Cortex of kidney (tissue), 1 donor: ENCODE measurements at places on chromosomes 6 and 20.

DNA sequence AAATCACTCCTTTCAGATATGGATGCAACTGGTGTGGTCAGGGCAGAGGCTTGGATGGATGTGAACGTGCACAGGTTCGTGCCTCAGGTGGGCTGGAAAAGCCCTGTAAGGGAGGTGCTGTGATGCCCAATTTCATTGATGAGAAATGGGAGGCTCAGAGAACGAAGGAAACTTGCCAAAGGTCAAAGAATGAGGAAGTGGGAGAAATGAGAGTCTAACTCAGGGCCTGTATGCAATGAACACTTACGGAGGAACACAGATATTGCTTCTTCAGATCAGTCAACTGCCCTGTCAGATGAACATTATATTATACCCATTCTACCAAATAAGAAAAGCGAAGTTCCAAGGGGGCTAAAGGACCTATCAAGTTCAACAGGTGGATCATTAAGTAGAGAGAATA, 134.7 kb downstream of the RCAN2 start:
- no peak for DNase-seq

DNA sequence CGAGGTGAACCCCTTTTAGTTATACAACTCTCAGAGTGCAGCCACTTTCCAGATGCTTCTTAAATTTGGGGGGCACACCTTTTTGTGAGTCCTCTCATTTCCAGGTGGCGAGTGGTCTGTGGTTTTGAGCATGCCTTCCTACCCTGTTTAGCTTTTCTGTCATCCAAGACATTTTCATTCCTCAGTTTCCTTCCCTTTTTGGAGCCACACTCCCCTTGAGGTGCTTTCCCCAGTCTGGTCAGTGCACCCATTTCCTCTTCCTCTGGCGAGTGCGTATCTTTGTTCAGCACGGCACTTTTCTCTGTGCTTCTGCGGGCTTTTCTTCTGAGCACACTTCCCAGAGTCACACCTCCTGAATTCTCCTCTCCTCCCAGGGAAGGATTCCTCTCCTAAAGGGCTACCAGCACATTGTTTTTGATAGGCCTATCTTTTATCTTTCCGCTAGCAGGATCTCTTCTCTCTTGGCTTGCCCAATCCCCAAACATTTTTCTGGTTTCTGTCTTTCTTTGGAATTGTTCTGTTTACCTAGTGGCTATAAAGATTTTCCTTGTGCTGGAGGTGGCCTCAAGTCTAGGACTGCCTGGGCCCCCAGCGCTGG, 1.4 kb downstream of the PHF20 start:
- DNase-seq, result no peak

- DNase-seq, result no peak
Measured at GRCh38 chr20:51460163-51460562, 82.4 kb downstream of the NFATC2 start.

DNA sequence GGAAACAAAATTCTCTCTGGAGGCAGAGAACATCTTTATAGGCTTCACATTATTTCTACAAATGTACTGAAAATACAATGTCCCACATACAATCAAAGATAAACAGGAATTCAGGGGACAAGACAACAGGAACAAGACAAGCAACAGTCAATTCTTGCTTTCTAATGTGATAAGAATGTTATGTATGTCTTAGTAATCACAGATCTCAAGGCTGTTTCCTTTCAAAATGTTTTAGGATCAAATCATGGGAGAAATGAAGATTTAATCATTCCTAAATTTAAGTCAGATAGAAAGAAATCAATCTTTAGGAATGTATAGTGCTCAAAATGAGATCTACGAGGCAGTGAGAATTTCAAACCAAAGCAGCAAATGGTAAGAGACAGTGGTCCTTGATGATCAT, 32.1 kb downstream of the NEDD9 start:
- DNase-seq, result no peak

GRCh38 chr20:36320898-36321695, 15.0 kb downstream of the DLGAP4 start:
- DNase-seq, result no peak

GRCh38 chr20:46691196-46691595, 2.0 kb upstream of the TP53RK start:
- no peak for DNase-seq

GRCh38 chr6:26604026-26604425, 7.3 kb downstream of the ABT1 start:
- DNase-seq, result no peak

- DNase-seq, result no peak
Measured at GRCh38 chr6:105646391-105646867, 243.5 kb upstream of the PREP start.

GRCh38 chr20:8293750-8294149, 161.7 kb downstream of the PLCB1 start:
- DNase-seq, result no peak

DNA sequence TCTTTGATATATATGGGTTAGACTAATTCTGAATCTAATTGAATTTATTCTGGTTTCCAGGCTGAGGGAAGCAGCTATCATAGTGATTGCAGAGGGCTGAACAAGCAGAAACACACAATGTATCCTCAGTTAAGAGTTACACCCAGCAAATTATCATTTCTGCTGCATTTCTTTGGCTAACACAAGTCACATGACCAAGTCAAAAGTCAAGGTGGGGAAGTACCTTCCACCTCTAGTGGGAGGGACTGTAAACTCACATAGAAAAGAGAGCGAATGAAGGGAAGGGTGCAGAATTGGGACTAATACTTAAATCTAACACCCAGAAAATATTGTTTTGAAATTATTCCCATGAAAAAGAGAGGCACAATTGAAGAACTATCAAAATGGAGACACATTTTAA, 719.7 kb upstream of the MMS22L start:
- no peak for DNase-seq

- no peak for DNase-seq
Measured at GRCh38 chr6:97059473-97059872, 134.9 kb downstream of the KLHL32 start.

- DNase-seq, result no peak
Measured at GRCh38 chr6:26543953-26544352, 5.8 kb downstream of the HMGN4 start.

- DNase-seq, result no peak
Measured at GRCh38 chr6:16511723-16512489, 249.4 kb downstream of the ATXN1 start.

- DNase-seq, result no peak
Measured at GRCh38 chr6:125753218-125753936, 3.9 kb downstream of the HEY2 start.

DNA sequence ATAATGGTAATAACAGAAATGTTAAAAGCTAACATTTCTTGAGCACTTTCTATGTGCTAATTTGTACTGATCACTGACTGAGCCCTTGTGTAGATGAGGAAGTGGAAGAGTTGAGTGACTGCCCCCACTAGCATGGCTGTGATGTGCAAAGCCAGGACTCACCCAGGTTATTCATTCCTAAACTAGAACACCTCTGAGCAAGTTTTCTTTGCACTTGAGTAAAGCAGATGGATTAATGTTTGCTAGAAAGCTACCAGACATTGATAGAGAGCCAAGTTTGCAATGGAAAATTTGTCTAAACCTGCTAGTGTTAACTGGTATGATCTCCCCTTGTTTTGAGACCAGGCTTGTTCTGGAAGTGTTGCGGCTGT, 467.4 kb upstream of the PLCB4 start:
- no peak for DNase-seq

GRCh38 chr6:247351-247750, 44.9 kb upstream of the DUSP22 start:
- no peak for DNase-seq

- no peak for DNase-seq
Measured at GRCh38 chr6:42818878-42819277, 37.0 kb downstream of the BICRAL start.

DNA sequence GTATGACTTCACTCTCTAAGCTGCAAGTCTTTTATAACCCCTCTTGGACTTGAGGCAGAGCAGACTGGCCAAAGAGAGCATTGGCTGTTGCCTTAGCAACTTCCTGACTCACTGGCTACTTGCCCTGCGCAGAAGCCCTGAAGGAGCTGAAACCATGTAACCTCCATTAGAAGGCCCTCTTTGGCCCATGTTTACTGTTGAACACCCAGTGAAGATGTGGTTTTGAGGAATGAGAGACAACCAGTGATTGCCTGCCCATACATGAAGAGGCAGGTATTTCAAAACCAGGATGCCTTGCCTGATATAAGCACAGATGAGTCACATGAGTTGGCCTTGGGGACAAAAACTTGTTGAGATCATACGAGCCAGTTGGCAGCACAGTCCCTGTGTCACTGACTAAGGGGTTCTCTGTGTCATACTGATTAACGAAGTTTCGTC, 182.5 kb downstream of the EDN1 start:
- DNase-seq, result no peak

- no peak for DNase-seq
Measured at GRCh38 chr6:3732345-3733141, 19.0 kb downstream of the PXDC1 start.

DNA sequence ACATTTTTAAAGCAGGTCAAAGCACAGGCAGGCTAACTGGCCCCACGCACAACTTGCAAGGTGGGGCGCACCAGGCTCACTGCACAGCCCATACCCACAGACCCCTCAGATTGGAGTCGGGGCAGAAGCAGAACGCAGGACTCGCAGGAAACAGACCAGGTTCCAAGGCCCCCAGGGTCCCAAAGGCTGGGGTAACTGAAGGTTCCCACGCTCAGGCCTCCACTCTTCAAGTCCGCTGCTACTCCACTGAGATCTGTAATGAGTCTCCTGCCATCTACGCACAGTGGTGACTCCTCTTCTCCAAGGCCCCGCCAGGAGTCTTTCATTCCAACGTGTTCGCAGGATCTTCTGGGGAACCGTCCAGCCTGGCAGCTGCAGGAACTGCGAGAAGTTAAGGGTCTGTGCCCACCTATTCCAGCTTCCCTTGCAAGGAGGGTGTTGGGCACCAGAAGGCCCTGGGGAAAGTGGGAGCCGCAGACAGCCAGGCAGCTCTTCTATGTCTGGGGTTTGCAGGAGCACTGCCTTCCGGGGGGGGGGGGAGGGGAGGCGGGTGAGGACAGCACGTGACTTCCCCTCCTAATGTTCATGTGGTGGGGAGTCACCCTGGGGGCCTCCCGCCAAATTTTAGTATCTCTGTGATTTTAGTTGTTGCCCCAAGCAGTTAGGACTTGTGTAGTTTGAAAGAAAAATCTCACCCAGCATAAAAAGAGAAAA, 2.0 kb upstream of the TAF4 start:
- no peak for DNase-seq

GRCh38 chr6:131001111-131001736, 61.8 kb downstream of the EPB41L2 start:
- DNase-seq, result no peak

GRCh38 chr6:35120746-35121145, 20.4 kb downstream of the TCP11 start:
- DNase-seq, result no peak

DNA sequence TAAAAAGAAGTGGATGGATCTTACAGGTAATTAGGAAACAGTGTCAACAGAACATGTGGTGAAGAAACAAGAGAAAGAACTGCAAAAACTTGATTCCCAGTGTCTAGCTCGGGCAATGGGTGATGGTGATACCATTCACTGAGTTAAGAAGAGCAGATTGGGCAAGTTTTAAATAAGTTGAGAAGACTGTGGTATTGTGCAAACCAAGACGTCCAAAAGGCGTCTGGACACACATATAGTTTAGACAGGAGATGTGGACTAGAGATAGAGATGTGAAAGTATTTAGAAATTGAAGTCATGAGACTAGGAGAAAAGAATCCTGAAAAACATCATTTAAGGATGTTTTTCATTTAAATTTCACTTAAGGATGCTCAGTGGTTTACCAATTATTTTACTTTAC, 53.9 kb downstream of the CDK19 start:
- no peak for DNase-seq

- DNase-seq, result no peak
Measured at GRCh38 chr6:159254186-159254585, 85.0 kb downstream of the FNDC1 start.

- DNase-seq, result no peak
Measured at GRCh38 chr6:52135217-52135616, 47.8 kb upstream of the PKHD1 start.

DNA sequence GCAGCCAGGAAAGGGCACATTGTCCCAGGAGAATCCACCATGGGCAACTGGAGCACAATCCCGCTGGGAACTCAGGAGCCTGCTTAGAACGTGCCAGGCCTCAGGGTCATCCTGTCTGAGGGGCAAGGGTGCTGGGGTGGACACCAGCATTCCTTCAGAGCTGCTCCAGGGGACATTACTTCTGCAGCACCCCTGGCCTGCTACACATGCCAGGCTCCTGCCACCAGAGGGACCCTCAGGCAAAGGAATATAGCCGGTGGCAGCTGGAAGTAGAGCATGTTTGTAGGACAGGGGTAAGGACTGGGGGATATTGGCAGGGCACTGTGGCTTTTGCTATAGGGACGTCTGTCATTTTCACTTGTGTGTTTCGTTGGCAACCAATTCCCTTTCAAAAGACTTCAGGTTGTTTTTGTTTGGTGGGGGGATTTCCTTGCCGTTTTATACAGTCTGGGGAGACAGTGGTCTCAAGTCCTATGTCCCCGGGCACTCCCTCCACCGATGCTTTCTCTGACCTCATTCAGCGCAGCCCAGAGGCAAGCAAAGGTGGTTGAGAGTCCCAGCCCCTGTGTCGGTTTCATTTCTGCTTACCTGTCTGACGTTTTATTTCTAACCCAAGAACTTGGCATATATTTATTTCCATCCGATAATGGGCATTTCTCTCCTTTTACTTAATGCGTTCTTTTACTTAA, 130.8 kb downstream of the JPH2 start:
- DNase-seq, result no peak

GRCh38 chr6:24766680-24767462, 7.9 kb upstream of the GMNN start:
- no peak for DNase-seq

DNA sequence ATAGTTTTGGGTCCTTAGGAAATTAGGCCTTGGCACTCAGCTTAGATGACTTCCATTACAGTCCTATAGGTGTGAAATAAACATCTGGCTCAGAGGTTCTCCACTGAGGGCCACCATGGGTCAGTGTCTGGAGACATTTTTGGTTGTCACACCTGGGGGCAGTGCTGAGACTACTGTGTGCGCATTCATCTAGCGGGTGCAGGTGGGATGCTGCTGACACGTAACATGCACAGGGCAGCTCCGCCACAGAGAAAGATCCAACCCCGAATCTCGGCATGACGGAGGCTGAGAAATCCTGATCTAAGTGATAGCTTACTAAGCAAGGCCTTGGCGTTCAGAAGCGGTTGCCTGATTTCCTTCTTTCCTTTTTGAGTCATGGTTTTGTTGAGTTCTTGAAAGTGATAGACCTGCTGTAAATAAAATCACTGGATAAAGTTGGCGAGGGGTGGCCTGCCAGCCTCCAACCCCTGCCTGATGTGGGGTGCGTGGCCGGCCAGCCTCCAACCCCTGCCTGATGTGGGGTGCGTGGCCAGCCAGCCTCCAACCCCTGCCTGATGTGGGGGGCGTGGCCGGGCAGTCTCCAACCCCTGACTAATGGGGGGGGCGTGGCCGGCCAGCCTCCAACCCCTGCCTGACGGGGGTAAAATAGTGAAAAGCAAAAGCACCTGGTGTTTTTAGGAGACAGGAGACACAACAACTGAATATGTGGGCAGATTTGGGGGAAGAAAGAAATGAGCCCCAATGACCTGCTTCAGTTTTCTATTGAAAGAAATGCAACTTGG, 158.1 kb downstream of the CDH26 start:
- no peak for DNase-seq
